ENCODE measurements at places on chromosomes 6 and 20.

DNA sequence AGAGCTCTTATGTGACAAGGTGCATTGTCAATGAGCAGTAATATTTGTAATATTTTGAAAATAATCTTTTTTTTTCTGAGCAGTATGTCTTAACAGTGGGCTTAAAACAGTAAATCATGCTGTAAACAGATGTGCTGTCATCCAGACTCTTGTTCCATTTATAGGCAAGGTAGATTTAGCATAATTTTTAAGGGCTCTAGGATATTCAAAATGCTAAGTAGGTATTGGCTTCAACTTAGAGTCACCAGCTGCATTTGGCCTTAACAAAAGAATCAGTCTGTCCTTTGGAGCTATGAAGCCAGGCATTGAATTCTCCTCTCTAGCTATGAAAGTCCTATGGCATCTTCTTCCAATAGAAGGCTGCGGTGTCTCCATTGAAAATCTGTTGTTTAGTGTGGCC is 63.7 kb downstream of the ME1 start:
- H3K27me3 ChIP-seq: no peaks in the 10 kb centered on the region
- H3K36me3 ChIP-seq: no peaks in the 10 kb centered on the region
- DNase-seq: no peak

DNA sequence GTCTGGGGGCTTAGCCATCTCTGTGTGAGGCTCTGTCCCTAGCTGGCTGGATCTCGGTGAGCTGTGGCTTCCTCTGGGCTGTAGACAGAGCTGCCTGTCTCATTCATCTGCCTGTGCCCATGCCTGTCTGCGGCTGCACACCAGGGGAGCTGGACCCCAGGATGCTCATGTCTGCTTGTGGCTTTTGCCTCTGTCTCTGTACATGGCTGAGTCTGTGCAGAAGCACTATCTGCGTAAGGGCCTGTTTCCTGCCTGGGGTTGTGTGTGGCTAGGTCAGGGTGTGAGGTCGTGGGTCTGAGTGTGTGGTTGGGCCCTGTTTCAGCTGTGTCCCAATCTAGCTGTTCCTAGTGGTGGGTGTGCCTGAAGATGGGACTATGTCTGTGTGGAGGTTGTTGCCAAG is 68.2 kb downstream of the CDH22 start:
- peaks cover 3% of the 10 kb centered on the region for H3K27me3 ChIP-seq
- no peaks in the 10 kb centered on the region for H3K4me1 ChIP-seq
- H3K27ac ChIP-seq: no peak overlapping the region
- H3K36me3 ChIP-seq: no peaks in the 10 kb centered on the region
- DNase-seq: no peak

DNA sequence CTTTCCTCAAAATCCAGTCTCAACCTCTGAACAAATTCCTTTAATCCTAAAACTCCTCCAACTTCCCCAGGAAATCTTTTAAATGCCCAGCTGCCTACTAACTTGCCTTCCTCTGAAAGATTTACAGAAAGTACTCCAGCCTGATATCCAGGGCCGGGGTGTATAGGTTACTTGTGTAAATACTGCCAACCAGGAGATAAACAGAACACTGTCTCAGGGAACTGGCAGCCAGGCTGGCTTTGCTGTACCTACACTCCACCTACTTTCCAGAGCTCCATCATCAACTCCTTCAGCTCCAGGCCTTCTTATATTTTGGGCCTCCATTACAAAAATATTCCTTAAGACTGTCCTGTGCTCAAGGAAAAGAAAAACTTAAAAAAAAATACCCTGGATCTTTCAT is 85.9 kb downstream of the CEP162 start:
- peaks cover 16% of the 10 kb centered on the region for H3K4me1 ChIP-seq
- no peak overlapping the region for H3K27ac ChIP-seq
- no peaks in the 10 kb centered on the region for H3K27me3 ChIP-seq
- peak; percentile 15 for DNase-seq

DNA sequence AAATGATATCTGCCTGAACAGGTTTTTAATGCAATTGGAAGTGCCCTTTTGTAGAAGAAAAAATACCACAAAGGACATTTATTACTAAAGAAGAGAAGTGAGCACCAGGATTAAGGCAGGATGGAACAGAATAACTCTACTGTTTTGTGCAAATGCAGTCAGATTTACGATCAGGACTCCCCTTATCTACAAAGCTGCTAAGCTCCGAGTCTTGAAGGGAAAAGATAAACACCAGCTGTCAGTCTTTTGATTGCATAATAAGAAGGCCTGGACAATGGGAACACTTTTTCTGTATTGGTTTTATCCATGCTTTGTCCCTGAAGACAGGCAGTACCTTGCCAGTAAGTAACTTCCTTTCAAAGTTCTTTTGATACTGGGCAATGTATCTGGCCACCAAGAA is 797.9 kb upstream of the SLC35B3 start:
- DNase-seq: no peak
- H3K36me3 ChIP-seq: no peaks in the 10 kb centered on the region
- no peaks in the 10 kb centered on the region for H3K27me3 ChIP-seq
- H3K4me3 ChIP-seq: no peak overlapping the region

GRCh38 chr6:109999740-110000139 is 21.6 kb downstream of the GPR6 start:
- no peak for DNase-seq
- H3K27me3 ChIP-seq: no peaks in the 10 kb centered on the region
- no peak overlapping the region for H3K4me3 ChIP-seq
- H3K36me3 ChIP-seq: no peaks in the 10 kb centered on the region
- no peaks in the 10 kb centered on the region for H3K4me1 ChIP-seq
- no peak overlapping the region for H3K27ac ChIP-seq

GRCh38 chr20:37220731-37221130 is 40.9 kb downstream of the GHRH start:
- no peaks in the 10 kb centered on the region for H3K27me3 ChIP-seq
- no peak overlapping the region for H3K4me3 ChIP-seq
- DNase-seq: no peak

- no peak for DNase-seq
- H3K27ac ChIP-seq: no peak overlapping the region
- no peaks in the 10 kb centered on the region for H3K36me3 ChIP-seq
- H3K4me1 ChIP-seq: peaks cover 20% of the 10 kb centered on the region
- H3K27me3 ChIP-seq: no peaks in the 10 kb centered on the region
These were observed 115.2 kb downstream of the DLL1 start for GRCh38 chr6:170175644-170176135.

- H3K27me3 ChIP-seq: no peaks in the 10 kb centered on the region
- DNase-seq: no peak
- H3K27ac ChIP-seq: no peak overlapping the region
- H3K4me3 ChIP-seq: no peak overlapping the region
These were observed 14.5 kb downstream of the STX16 start for GRCh38 chr20:58665606-58666005.

- no peaks in the 10 kb centered on the region for H3K36me3 ChIP-seq
- peak; percentile 6 for DNase-seq
- peaks cover 19% of the 10 kb centered on the region for H3K4me1 ChIP-seq
- no peak overlapping the region for H3K27ac ChIP-seq
- H3K4me3 ChIP-seq: no peak overlapping the region
These were observed 996 bp upstream of the PRDM1 start for GRCh38 chr6:106084989-106085691.

DNA sequence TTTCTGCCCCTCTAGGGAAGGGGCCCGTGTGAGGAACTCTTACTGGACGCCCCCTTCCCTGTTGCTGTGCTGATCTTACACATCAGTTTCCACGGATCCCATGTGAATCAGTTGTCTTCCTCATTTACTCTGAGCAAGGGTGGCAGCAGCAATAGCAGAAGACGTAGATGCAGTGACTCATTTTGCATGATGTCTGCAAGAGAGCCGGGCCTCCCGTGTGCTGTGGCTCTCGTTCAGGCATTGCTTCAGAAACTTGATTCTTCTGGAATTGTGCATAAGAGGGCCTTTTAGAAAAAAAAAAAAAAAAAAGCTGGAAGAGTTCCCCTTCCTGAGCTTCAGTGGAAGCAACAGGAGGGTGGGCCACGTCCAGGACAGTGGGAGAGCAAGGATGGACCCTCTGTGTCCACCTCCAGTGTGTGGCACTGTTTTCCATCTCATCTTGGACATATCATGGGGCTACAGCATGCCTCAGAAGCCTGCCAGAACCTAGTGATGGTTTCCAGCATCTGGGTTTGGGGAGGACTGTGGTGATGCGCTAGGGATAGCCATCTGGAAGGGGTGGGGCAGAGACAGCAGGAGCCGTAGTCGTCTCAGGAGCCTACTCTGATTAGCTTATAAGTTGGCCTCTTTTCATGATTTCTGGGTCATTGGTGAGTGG is 62.1 kb downstream of the FOXO3 start:
- no peaks in the 10 kb centered on the region for H3K27me3 ChIP-seq
- no peak for DNase-seq
- no peaks in the 10 kb centered on the region for H3K36me3 ChIP-seq
- H3K4me3 ChIP-seq: no peak overlapping the region

DNA sequence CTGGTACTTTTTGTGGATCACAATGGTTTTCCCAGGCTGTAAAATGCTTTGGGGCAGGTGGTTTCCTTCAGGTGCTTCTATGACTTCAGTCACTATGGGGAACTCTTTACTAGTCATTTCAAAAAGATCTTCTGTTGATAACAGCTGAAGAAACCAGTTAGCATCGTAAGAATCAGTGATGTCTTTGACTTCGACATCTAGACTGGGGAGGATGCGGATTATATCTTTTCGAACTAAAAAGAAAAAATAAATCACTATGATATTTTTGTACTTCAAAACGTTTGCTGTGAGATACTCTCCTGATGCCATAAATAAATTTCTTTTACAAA is 87.2 kb downstream of the THEMIS start:
- H3K27ac ChIP-seq: no peak overlapping the region
- no peak overlapping the region for H3K4me3 ChIP-seq
- no peak for DNase-seq
- no peaks in the 10 kb centered on the region for H3K36me3 ChIP-seq

DNA sequence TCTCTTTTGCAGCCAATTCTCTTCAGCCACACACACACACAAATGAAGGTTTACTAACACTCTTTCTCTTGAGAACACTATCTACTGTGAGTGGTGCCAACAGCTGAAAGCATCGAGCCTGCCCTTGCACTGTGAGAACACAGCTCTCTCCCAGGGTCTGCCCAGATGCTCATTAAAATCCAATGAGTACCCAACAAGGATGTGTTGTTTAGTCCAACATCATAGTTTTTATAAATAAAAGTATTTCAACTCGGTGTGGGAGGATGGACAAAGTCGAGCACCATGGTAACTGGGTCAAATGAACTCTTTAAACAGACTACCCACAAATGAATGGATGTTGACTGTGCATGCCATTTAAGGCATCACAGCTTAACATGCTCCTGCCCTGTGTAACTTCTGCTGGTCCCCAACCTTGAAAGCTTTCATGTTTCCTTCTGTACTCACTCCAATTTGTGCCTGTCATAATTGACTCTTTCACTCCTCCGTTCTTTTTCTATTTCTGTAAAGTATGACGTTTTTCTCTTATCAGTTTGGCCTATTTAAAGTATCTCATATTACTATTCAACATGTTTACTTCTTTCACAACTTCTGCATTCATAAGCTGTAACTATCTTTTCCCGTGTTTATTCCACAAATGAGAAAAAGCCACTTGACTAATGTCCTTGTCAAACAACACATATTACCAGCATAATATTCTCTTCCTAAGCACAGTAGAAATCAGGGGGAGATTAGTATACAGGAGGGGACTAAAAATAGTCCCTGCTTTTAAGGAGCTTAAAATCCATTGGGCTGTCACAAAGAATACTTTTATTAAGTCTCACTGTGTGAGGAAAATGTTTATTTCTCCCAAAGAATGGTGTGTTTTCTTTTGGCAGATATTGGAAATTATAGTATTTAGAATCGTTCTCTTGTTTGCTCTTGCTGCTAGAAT is 215.4 kb downstream of the RFPL4B start:
- no peaks in the 10 kb centered on the region for H3K27me3 ChIP-seq
- DNase-seq: no peak
- no peak overlapping the region for H3K27ac ChIP-seq
- H3K36me3 ChIP-seq: no peaks in the 10 kb centered on the region

- H3K4me3 ChIP-seq: no peak overlapping the region
- peaks cover 2% of the 10 kb centered on the region for H3K27me3 ChIP-seq
- H3K27ac ChIP-seq: no peak overlapping the region
- no peaks in the 10 kb centered on the region for H3K36me3 ChIP-seq
- no peak for DNase-seq
These were observed 23.0 kb downstream of the PRR18 start for GRCh38 chr6:166285233-166285632.

- H3K27me3 ChIP-seq: no peaks in the 10 kb centered on the region
- no peak overlapping the region for H3K27ac ChIP-seq
- no peak overlapping the region for H3K4me3 ChIP-seq
- DNase-seq: no peak
- H3K36me3 ChIP-seq: no peaks in the 10 kb centered on the region
These were observed 6.5 kb upstream of the BCAS4 start for GRCh38 chr20:50788045-50788991.

GRCh38 chr6:5093231-5094015 is 8.3 kb downstream of the PPP1R3G start:
- no peak overlapping the region for H3K27ac ChIP-seq
- H3K27me3 ChIP-seq: peaks cover 9% of the 10 kb centered on the region
- no peak overlapping the region for H3K4me3 ChIP-seq
- no peak for DNase-seq

- no peak overlapping the region for H3K4me3 ChIP-seq
- no peaks in the 10 kb centered on the region for H3K27me3 ChIP-seq
- peak; percentile 43 for DNase-seq
- H3K4me1 ChIP-seq: peaks cover 23% of the 10 kb centered on the region
- H3K27ac ChIP-seq: no peak overlapping the region
These were observed 11.5 kb downstream of the ITPR3 start for GRCh38 chr6:33632558-33633039.

DNA sequence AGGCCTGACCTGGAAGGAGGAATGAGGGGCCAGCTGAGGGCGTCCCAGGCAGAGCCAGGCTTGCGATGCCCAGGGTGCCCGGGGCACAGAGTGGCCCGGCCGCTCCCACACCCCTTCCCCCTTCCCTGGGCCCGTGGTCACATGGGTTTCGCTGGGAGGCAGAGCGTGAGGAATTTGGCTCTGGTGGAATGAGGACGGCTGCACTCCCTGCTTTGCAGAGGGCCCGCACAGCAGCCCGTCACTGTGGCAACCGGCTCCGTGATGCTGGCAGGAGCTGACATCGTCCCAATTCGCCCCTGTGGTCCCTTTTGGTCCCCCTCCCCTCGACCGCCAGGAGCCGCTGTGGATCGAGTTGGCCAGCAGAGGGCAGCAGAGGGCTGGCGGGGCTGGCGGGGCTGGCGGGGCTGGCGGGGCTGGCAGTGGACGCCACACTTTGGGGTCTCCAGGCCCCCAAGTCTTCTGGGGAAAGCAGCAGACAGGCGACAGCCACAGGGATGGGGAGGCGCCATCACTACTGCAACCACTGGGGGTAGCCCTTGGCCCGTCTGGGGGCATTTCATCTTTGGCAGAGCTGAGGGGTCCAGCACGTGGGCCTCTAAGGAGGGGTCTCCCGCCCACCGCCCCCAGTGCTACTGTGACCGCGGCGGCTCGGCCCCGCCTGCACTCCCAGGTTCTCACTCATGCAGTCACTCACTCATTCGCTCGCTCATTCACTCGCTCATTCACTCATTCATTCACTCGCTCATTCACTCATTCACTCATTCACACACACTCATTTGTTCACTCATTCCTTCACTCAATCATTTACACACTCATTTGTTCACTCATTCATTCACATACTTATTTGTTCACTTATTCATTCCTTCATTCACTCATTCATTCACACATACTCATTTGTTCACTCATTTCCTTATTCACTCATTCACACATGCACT is 49.7 kb upstream of the BHLHE23 start:
- H3K4me3 ChIP-seq: no peak overlapping the region
- no peaks in the 10 kb centered on the region for H3K4me1 ChIP-seq
- peak; percentile 23 for DNase-seq
- peaks cover 4% of the 10 kb centered on the region for H3K27me3 ChIP-seq
- H3K36me3 ChIP-seq: no peaks in the 10 kb centered on the region
